ENCODE measurements at places on chromosomes 7 and 10.

- no peak for DNase-seq
Observed at GRCh38 chr10:48818861-48819520, 120.6 kb downstream of the LRRC18 start.

DNA sequence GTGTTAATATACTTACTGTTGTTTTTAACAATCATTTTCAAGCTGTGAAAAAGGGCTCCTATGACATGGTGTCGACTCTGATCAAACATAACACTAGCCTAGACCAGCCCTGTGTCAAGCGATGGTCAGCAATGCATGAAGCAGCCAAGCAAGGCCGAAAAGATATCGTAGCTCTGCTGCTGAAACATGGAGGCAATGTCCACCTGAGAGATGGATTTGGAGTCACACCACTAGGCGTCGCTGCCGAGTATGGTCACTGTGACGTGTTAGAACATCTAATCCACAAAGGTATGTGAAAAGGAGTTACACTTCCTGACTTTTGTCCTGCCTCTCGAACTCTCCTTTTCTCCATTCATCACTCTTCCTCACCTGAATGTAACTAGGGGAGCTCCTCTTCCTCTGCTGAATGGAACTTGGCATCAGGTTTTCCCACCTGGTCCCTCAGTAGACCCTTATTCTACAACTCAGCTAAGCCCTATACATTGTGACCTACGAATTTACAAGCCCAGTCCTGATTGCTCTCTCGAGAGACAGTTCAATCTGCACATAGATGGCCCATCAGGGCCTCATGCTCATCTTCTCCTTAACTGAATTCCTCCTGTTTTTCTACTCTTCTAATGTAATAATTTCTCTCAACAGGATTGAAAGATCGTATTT, 23.0 kb downstream of the ASB15 start:
- DNase-seq = peak; percentile 29

GRCh38 chr10:111820471-111820870, 363.1 kb downstream of the GPAM start:
- DNase-seq = no peak

DNA sequence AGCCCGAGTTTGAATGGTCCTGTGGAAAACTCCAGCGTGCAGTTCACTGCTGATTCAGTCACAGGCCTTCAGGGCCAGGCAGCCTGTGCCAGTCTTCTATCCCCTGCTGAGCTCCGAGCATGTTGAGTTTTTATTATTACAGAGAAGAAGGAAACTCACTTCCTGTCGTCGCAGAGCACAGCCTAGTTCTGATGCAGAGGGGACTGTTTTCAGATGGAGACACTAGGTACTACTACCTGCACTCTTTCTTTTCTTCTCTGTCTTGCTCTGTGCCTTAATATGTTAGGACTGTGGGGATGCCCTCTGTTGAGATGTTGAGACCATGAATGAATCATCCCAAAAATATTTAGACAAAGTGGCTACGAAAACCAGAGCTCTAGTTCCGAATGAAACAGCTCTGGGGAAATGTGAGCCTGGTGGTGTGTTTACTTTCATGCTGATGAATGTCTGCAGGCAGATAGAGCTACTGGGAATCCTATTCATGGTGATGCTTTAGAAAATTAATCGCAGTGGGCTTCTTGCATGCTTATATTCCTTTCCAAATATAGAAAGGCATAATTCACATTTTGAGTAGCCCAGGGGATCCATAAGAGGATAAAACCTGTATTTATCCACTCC, 29.6 kb downstream of the CASP7 start:
- no peak for DNase-seq

DNA sequence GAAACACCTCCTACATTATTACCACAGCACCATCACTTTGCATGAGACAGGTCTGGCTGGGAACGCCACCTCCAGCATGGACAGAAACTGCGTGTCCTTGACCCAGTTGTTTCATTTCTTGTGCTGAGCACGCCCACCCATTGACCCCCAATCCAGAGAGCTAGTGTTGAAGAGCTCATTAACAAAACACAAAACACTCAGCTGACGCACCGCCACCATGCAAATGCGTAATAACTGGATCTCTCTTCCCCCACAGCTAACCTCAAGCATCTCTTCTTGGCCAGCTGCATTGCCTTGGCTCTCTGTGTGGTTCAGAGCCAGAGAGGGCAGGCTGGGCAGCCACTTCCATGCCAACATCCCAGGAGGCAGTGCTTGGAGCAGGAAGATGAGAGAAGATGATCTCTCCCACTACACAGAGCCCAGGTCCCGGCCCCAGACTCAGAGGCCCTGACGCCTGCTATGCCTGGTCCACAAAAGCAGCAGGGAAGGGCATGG, 173.5 kb downstream of the PLXNA4 start:
- no peak for DNase-seq

DNA sequence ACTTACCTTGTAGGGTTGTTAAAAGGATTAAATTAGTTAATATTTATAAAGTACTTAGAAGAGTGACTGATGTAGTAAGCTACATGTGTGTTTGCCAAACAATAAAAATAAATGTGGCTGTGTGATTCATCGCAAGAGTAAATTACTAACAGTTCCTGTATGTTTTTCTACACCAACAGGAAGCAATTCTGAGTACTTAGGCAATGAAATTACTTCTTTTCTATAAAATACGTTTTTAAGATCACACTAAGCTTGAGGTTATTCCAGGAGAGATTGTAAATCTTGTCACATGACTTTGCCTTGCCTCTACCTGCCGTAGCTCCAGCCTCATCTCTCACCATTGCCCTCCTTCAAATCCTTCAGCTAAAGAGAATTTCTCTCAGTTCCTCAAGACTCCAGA, 18.1 kb upstream of the GSTK1 start:
- DNase-seq = no peak

DNA sequence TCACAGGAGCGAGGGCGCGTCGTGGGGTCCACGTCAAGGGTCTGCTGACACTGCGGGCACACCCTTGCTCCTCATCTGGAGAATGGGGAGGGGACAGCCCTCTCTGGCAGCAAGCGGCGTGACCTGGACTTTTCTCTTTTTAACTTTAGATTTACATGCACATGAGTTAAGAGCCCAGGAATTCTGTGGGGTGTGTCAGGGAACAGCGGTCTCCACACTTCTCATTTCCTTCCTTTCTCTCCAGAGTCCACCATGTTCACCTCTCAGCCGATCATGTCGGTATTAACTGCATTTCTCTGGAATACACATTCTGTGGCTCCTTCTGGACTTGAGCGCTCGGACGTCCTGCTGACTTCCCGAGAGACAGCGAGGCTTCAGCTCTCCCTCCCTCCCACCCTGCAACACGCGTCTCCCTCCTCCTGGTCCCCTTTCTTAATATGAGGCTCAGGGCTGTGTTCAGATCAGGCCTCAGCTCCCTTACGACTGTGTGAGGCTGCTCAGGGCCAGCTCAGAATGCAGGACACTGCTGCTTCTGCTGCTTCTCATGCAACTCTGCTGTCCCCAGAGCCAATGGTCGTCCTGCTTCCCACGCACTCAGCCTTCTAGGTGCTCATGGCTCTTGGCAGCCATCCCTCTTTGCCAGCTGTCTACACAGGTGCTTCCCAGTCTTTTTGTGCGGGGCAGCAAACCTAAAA, 261.3 kb downstream of the ELFN1 start:
- DNase-seq = no peak

GRCh38 chr10:16490511-16490910, 31.2 kb downstream of the C1QL3 start:
- no peak for DNase-seq

DNA sequence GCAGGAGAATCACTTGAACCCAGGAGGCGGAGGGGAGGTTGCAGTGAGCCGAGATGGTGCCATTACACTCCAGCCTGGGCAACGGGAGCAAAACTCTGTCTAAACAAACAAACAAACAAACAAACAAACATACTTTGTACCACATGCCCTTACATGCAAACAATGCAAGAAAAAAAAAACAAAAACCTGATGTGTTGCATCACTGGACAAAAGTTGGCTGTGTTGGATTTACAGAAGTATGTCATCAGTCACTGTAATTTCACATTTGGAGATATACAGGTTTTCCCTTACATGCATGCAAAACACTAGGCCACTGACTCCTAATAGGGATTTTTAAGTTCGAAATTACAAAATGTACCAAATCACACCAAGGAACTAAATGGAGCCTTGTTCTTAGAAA, 138.5 kb downstream of the SRPK2 start:
- no peak for DNase-seq

DNA sequence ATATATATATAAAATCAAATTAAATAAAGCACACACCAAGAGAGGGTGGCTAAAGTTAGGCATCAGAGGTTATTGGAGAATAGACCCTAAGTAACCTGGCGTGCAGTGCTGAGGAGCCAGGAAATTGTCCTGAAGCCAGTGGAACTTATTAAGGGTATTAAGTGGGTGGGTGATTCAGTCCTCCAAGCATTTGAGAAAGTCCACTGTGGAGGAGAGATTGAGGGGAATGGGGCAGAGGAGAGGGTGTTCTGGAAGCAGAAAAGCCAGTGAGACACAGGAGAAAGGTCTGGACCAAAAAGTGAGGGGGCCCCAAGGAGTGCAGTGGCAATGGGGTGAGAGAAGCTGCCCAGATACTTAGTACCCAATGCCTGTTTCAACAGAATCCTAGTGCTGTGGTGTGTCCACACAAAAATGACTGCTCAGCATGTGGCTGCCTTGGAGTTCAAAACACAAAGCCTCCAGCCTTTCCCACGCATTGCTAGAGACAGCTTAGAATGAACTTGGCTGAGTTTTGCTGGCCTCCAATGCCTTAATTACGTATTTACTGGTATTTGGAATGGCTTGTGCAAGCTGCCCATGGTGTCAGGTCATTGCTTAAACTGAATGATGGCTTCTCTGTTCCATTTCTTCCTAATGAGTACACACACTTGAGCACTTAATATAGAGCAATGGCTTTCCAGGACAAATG, 44.9 kb upstream of the CHST15 start:
- DNase-seq = no peak

- no peak for DNase-seq
Observed at GRCh38 chr10:73529089-73529832, 33.4 kb upstream of the PPP3CB start.

- DNase-seq = no peak
Observed at GRCh38 chr10:80506189-80506575, 31.5 kb upstream of the SH2D4B start.

GRCh38 chr10:52752801-52753445, 19.7 kb downstream of the MBL2 start:
- no peak for DNase-seq

DNA sequence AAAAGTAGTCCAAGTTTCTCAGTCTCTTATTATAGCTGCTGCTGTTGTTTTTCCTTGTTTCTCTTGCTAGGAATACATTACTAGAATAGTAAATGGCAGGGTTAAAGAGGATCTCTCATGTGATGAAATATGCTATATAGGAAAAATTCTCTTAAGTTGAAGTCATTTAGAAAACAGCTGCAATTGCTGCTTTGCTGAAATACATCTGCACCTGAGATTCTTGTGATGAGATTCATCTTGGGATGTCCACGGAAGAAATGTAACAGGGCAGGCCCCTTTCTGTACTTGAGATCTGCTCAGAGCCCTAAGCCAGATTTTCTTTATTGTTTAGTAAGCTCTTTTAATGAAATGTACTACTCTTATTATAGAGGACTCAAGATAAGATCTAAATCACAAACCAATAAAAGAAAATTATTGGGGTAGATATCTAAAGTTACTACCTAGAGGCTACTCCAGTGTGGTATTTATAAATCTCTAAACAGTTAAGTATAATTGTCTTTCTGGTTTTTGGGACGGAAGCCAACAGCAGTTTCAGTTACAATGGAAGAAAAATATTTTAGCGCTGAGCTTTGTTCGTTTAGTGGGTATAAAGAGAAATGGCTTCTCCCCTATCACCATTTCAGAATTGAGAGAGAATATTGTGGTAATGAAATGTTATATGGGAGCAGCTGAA, 701.5 kb downstream of the KCNMA1 start:
- no peak for DNase-seq

DNA sequence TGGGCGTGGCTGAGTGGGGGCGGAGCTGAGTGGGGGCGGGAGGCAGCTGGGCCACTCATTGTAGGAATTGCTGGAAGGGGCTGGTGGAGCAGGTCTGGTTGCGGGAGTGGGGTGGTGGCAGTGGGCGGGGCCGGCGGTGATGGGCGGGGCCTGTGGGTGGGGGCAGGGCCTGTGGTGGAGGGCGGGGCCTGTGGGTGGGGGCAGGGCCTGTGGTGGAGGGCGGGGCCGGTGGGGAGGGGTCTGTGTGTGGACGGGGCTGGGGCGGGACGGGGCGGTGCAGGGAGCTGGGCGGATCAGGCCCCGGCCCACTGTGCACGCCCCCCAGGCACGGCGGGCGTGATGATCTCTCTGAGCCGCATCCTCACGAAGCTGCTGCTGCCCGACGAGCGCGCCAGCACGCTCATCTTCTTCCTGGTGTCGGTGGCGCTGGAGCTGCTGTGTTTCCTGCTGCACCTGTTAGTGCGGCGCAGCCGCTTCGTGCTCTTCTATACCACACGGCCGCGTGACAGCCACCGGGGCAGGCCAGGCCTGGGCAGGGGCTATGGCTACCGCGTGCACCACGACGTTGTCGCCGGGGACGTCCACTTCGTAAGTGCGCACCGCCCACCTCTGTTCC, 14.0 kb downstream of the SLC29A4 start:
- peak; percentile 60 for DNase-seq

- DNase-seq = no peak
Observed at GRCh38 chr10:74055383-74056049, 57.6 kb downstream of the VCL start.

- DNase-seq = no peak
Observed at GRCh38 chr7:158525648-158526484, 61.8 kb downstream of the PTPRN2 start.

DNA sequence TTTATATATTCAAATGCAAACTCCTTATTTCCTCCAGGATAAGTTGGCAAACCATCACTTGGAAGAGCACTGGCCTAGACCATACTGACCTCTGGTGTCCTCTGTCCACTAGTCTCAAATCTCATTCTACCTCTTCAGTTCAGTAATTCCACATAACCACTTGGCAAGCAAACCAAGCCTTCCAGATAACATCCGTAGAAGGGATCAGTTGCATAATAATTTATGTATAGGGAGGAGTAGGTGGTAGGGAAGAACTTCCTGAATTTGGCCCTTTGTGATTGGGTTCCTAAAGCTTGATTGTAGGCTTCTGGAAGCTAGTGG, 55.0 kb downstream of the WAC start:
- no peak for DNase-seq

GRCh38 chr7:142880876-142881505, 4.6 kb downstream of the TRPV6 start:
- no peak for DNase-seq

All from activated T-helper 9 cell treated with anti-CD3 and anti-CD28 coated beads, Interleukin-2, amount 50 U/mL, for 16 hours (primary cell).